Caco-2 (cell line): ENCODE measurements at places on chromosomes 5 and 9.
A peak's percentile ranks its signal among the peaks of the same experiment; 100 is the strongest.

GRCh38 chr9:37920471-37921167 is 16.7 kb upstream of the SLC25A51 start:
- DNase-seq, result no peak

DNA sequence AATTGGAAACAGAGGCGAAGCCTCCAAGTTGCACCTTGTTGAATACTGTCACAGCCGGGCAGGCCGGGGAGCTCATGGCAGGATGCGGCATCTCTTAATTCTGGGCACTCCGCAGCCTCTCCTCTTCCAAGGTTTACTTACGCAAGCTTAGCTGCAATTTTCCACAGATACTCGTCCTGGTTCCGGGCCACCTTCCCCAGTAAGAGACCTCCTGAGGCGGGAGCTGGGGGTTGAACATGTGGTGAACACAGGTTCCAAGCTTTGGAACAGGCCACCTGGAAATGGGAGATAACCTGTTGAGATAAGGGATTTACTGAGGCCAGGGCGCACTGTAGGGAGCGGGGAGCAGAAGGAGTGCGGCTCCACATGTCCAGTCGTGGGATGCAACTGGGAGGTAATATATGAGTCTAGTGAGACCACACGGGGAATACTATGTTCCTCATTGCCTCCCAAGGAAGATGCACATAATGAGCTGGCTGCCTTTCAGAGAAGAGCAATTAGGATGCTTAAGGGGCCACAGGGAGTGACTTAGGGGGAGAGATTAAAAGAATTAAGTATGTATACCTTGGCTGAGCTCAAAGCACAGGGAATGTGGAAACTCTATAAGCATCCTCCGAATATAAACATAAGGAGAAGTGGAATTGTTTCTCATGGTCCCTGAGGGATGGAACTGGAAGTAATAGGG is 335.2 kb downstream of the CWC27 start:
- no peak for DNase-seq

DNA sequence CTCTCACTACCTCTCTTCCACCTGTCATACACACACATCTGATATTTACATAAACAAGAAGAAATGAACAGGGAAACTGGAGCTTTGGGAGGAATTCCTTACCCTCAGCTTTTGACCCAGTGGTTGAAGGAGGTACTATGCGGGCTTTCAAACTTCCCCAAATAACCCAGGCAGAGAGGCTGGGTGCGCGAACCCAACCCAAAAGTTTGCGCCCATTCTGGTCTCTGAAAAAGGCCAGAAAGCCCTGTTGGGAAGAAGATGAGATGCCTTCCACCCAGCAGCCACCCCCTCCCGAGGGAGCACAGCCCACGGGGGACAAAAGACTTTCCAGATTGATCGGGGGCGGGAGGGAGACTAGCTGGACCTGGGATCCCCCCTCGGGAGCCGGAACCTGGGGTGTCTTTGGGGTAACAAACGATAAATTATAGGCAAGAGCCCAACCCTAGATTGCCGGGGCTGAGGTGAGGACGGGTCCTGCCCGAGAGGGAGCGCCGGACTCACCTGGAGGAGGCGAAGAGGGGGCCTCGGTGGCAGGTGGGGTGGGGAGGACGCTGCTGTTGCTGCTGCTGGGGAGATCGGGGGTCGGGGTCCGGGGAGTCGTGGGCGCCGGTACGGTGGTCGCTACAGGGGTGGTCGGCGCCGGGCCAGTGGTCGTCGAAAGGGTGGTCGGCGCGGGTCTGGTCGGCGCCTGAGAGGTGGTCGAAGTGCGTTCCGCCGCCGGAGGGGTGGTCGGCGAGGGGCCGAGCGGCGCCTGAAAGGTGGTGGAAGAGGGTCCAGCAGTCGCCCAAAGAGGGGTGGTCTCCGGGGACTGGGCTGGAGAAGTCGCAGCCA is 798 bp downstream of the MEGF9 start:
- DNase-seq, result no peak

- no peak for DNase-seq
Measured at GRCh38 chr5:173775261-173776197, 112.6 kb upstream of the CPEB4 start.

DNA sequence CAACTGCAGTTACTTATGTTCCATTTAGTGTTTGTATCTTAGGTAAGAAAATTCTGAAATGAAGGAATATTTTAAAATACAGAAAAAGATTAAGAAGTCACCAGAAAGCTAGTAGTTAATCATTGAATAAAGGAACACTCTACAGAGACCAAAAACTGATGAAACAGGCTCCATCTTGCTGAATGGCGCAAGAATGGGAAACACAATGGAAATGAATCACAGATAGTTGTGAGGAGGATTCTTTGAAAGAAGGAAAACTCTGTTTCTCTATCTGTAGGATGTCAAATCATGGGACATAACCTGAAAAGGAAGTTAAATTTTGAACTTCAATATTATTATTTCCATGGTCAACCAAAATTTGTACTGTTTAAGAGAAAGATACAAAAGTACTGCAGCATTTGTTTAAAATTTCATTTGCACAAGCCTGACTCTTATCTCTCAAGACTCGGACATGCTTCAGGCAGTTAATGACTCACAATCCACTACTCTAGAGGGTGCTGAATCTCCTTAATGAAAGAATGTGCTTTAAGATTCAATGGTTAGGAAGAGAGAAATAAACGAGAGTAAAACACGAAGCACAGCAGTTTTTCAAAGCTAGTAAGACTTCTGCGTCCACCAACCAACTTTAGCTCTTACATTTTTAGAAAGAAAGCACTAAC is 1064.4 kb upstream of the DMAC1 start:
- DNase-seq, result peak; percentile 14

DNA sequence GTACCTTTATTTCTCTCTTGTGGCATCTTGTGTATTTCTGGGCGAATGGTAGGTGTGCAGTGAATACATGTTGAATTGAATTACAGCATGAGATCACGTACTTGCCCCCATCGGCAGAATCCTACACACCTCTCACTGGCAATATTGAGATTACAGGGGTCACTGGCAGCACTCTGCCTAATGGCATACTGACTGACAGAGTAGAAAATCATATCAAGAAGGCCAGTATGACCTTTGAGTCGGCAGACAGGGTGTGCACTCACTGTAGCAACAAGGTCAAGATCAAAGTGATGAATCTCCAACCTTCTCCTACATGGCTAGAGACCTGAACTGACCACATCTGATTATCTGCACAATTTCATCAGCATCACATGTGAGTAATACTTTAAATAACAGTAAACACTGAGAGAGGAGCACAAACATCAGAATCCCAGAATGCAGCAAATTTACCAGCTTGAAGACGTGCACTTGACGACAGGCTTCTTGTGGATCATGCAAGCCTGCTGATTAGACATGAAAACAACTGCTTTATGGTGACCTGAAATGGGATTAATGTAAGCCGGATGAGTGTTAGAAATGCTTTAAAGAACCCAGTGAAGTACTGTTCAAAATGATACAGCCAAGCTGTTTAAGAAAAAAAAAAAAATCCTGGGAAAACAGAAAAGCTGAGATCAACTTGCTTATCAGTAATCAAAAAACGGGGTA is 267.1 kb upstream of the EFNA5 start:
- DNase-seq, result no peak

DNA sequence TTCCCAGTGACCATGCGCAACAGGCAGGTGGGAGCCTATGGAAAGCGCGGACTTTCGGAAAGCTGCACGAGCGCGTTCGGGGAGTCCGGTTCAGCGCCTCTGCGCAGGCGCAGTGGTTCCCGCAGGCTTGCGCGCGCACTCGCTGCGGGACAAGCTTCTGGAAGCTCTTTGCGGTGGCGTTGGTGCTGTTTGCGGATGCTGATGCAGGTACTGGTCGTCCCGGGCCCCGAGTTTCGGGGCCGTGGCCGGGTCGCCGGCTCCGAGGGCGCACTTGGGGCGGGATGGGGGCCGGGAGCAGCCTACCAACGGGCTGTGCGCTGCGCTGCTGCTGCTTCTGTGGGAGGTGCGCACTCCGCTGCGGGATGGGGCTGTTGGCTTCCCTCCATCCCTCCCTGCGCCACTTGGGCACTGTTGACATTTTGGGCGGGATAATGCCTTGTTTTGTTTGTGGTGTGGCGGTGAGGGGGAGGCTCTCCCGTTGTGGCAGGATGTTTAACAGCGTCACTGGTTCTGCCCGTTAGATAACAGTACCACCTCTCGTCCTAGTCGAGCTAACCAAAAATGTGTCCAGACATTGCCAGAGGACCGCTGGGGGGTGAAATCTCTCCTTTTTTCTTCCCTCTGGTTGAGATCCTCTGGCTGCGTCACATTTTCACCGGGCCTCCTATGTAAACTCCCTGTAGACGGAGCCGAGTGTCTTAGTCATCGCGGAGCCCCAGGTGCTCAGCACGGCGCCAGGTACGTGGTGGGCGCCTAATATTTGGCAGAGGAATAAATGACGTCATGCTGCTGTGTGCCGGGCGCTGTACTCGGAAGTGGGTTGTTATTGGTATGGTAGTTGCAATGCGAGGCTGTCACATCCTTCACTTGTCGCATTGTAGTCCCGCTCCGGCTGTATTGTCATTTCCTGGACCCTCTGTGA is at the start of gene ZNF483:
Gene ZNF483 (plus strand): TSS at position 124 of the 922 bp plus-strand sequence. CDS start 2,217 bp downstream, outside the sequence.
- DNase-seq, result no peak

DNA sequence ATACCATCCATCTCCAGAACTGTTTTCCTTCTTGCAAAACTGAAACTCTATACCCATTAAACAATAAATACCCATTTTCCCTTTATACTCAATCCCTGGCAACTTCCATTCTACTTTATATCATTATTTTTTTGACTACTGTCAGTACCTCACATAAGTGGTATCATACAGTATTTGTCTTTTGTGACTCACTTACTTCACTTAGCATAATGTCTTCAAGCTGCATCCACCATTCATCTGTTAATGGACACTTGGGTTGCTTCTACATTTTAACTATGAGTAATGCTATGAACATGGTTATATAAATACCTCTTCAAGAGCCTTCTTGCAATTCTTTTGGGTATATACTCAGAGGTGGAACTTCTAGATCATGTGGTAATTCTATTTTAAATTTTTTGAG is 11.6 kb upstream of the TYRP1 start:
- no peak for DNase-seq

DNA sequence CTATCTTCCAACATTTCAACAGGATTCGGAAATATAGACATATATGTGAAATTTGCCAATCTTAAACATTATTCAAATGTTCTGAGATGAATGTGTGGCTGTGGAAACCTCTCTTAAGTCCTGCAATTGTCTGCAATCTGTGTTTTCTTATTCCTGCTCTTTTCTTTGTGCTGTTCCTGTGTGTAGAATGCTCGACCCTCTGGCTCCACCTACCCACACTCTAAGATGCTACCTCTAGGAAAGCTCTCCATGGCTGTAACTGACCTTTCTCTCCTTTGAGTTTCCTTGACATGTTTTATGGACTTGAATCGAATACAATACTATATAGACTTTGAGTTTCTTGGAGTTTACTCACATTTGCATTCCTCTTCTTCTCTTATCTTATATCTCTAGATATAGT is 120.6 kb upstream of the ASTN2 start:
- peak; percentile 12 for DNase-seq

DNA sequence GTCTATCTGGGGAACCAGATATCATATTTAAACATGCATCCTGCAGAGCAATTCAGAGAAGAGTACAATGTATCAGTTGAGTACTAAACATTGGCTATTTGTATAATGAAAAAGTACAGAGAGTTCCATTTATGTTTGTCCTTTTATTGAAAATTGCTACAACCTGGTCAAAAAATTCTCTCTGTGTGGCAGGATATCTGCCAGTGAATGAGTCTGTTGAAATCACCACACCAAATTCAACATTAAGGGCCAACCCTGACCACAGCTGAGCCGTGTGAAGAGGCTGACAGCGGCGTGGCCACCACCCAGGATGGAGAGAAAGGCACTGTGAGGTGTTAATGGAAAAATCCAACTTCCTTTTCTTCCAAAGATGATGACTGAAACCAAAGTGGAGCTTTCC is 422.7 kb upstream of the PIK3R1 start:
- no peak for DNase-seq

DNA sequence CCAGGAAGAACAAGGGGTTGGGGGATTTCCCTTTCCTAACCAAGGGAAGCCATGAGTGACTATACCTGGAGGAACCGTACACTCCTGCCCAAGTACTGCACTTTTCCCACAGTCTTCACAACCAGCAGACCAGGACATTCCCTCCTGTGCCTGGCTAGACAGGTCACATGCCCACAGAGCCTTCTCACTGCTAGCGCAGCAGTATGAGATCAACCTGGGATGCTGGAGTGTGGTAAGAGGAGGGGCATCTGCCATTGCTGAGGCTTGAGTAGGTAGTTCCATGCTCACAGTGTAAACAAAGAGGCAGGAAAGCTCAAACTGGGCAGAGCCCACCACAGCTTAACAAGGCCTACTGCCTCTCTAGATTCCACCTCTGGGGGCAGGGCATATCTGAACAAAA is 35.9 kb downstream of the SAXO1 start:
- DNase-seq, result no peak

GRCh38 chr9:38178237-38178636 is 109.2 kb upstream of the SHB start:
- DNase-seq, result no peak

DNA sequence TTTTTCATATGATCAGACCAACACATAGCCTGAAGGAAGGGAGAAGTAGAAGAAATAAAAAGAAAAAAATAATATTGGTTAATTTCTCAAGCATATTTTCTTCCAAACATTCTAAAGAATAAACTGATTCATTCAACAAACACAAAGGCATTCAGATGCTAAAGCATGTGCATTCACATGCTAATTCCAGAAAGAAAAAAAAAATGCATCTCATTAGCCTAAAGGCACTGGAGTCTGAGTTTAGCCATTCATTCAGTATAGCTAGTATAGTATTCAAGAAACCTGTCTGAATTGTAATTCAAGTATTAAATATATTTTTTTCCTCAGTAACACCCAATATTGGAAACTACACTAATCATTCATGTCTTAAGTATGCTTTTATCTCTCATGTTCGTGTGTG is 61.0 kb upstream of the FER start:
- no peak for DNase-seq

GRCh38 chr5:148992265-148992664 is 70.6 kb downstream of the SH3TC2 start:
- DNase-seq, result no peak

GRCh38 chr9:99187311-99187710 is 34.4 kb downstream of the ALG2 start:
- DNase-seq, result no peak

GRCh38 chr5:8070138-8070537 is 201.2 kb downstream of the MTRR start:
- no peak for DNase-seq

DNA sequence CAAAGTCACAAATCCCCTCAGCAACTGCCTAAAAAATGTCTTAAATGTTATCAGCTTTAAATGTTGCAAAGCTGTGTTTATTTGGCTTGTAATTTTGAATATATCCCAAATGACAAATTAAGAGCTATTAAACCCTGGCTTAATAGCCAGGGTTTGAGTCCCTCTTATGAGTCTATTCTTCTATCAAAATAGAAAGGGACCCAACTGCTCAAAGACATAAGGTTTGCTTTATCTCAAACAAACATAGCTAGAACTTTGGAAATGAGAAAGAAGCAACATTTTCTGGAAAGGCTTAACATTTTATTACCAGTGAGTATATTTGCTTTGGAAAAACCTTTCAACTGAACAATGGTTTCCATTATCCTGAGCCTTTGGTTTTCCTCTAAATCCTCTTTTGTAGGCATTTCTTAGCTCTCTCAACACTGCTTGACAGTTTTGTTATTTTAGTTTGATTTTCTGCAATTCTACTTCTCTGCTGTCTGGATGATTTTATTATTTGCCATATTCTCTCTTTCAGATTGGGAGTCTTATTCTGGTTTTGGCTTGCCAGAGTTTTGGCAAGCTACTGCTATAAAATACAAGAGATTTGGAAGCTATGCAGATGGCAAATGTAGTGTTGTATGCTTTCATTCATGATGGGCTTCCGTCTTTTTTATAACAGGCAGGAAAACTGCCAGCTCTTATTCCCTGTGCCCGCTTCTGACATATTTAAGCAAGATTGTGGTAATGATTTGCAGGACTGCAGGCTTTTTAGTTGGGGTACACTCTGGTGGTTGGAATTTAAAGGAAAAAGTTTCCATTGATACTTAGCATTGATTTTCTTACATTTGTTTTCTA is 734.9 kb downstream of the DTWD2 start:
- DNase-seq, result no peak
